Right lobe of liver (tissue), 6 donors: ENCODE measurements at places on chromosomes 3 and 15. TPM values are rescaled to one million over a fixed set of nuclear protein-coding genes. Genes with fewer than 3 reads are reported as not detected.

The ZSCAN29 gene
- 14.5 TPM for total RNA-seq

- H3K4me3 ChIP-seq, result no peak overlapping the region
- H3K27me3 ChIP-seq, result no peaks in the 10 kb centered on the region
- peak; percentile 73 for DNase-seq
Measured at GRCh38 chr15:74790080-74790916, 8.4 kb downstream of the CSK start.

GRCh38 chr3:23240171-23240785 is 37.2 kb downstream of the UBE2E2 start:
- peaks cover 9% of the 10 kb centered on the region for H3K4me1 ChIP-seq
- no peaks in the 10 kb centered on the region for H3K36me3 ChIP-seq
- no peak for DNase-seq
- H3K4me3 ChIP-seq, result no peak overlapping the region
- no peak overlapping the region for H3K27ac ChIP-seq
- no peaks in the 10 kb centered on the region for H3K27me3 ChIP-seq

- peaks cover 20% of the 10 kb centered on the region for H3K36me3 ChIP-seq
- H3K27me3 ChIP-seq, result no peaks in the 10 kb centered on the region
- no peak overlapping the region for H3K27ac ChIP-seq
- DNase-seq, result no peak
- no peak overlapping the region for H3K4me3 ChIP-seq
Measured at GRCh38 chr3:128620268-128620691, 30.3 kb downstream of the RPN1 start.

The GLDN gene
- total RNA-seq, result 0.42 TPM

The ARHGAP31 gene
- total RNA-seq, result 5.9 TPM

DNA sequence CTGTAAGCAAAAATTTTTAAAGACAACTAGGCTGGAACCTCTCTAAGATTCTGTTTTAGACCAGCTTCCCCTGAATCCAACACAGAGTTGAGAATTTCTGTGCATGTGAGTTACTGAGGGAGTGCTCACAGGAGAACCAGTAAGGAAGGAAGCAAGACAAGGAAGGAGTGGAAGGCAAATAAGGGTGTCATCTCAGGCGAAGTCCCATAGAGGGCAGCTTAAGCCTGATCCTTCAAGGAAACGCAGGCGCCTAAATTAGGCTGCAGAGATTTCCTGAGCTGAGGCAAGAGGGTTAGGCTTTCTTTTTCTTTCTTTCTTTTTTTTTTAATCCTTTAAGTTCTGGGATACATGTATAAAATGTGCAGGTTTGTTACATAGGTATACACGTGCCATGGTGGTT is 36.2 kb upstream of the COL6A6 start:
- H3K27ac ChIP-seq, result no peak overlapping the region
- H3K4me1 ChIP-seq, result no peaks in the 10 kb centered on the region
- H3K4me3 ChIP-seq, result no peak overlapping the region
- no peaks in the 10 kb centered on the region for H3K36me3 ChIP-seq
- no peaks in the 10 kb centered on the region for H3K27me3 ChIP-seq
- DNase-seq, result no peak

The SHQ1 gene
- 9.2 TPM for total RNA-seq

- no peaks in the 10 kb centered on the region for H3K36me3 ChIP-seq
- H3K4me3 ChIP-seq, result no peak overlapping the region
- H3K4me1 ChIP-seq, result no peaks in the 10 kb centered on the region
- no peak overlapping the region for H3K27ac ChIP-seq
- no peaks in the 10 kb centered on the region for H3K27me3 ChIP-seq
Measured at GRCh38 chr3:2568929-2569328, 470.3 kb downstream of the CNTN4 start.

- H3K4me1 ChIP-seq, result peaks cover 17% of the 10 kb centered on the region
- no peak overlapping the region for H3K4me3 ChIP-seq
- H3K27me3 ChIP-seq, result no peaks in the 10 kb centered on the region
- no peaks in the 10 kb centered on the region for H3K36me3 ChIP-seq
- DNase-seq, result no peak
- H3K27ac ChIP-seq, result no peak overlapping the region
Measured at GRCh38 chr3:100614941-100615340, 5.5 kb downstream of the ADGRG7 start.

DNA sequence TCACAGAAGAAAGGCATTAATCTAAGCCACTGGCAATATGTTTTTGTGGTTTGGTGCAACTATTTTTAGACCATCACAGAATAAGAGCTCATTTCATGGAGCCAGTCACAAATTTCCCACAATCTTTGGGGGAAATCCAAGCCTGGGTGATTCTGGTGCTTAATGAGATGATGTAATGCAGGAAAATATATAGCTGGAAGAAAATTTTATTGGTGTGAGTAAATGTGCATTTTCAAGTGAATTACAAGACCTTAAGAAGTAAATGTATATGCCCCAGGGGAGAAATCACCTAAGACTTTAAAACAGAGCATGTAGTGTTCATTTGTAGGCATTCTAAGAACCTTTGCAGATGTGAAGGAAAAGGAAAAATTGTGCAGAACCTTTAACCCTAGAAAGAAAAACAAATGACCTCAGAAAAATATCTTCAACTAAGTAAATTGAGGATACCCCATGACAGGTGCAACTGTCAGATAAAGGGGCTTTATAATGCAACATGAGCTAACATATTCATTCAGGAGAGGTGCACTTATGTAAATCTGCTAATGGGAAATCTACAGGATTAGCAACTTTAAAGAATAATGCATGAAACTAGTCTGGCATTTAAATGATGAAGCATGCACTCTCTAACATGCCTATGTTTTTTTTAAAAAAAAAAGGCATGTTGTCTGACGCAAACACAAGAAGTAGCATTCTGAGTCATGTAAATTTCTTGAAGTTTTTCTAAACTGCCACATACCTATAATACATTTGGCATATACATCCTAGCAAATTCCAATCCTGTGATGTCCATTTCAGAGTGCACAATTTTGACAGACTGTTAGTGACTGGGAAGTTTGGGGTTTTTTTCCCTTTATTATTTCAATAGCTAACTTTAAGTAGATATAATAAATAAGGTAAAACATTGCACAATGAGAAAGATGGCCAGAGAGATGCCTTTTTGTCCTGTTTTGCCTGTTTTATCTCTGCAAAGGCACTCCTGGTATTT is 105.1 kb downstream of the MEX3B start:
- no peaks in the 10 kb centered on the region for H3K27me3 ChIP-seq
- no peak overlapping the region for H3K27ac ChIP-seq
- no peak for DNase-seq
- no peaks in the 10 kb centered on the region for H3K36me3 ChIP-seq
- H3K4me3 ChIP-seq, result no peak overlapping the region

- no peak overlapping the region for H3K4me3 ChIP-seq
- H3K27ac ChIP-seq, result no peak overlapping the region
- no peaks in the 10 kb centered on the region for H3K4me1 ChIP-seq
- no peak for DNase-seq
- H3K36me3 ChIP-seq, result no peaks in the 10 kb centered on the region
Measured at GRCh38 chr15:80526556-80527340, 122.6 kb downstream of the ARNT2 start.

The LMOD3 gene
- 0.07 TPM for total RNA-seq

DNA sequence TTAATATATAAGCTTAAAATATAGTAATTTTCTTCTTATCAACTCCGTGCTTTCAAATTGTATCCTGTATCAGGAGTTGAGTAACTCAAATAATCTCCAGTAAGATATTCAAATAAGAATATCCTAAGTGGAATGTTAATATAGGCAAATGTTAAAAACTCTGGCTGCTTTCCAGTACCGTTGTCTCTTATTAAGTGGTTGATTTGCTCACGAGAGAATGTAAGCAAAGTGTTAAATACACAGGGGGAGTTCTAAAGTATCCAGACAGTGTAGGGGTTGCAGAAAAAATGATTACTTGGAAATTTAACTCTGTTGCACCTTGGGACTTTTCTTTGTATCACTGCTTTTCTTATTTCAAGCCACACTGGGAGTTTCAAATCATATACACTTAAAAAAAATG is 478.9 kb upstream of the TBL1XR1 start:
- no peaks in the 10 kb centered on the region for H3K36me3 ChIP-seq
- H3K4me1 ChIP-seq, result peaks cover 4% of the 10 kb centered on the region
- H3K27ac ChIP-seq, result no peak overlapping the region
- no peaks in the 10 kb centered on the region for H3K27me3 ChIP-seq
- DNase-seq, result no peak
- no peak overlapping the region for H3K4me3 ChIP-seq

- no peaks in the 10 kb centered on the region for H3K36me3 ChIP-seq
- H3K4me1 ChIP-seq, result no peaks in the 10 kb centered on the region
- H3K27me3 ChIP-seq, result no peaks in the 10 kb centered on the region
- H3K4me3 ChIP-seq, result no peak overlapping the region
- no peak overlapping the region for H3K27ac ChIP-seq
Measured at GRCh38 chr3:23114432-23114831, 88.7 kb upstream of the UBE2E2 start.

- DNase-seq, result no peak
- H3K4me1 ChIP-seq, result no peaks in the 10 kb centered on the region
- H3K27me3 ChIP-seq, result no peaks in the 10 kb centered on the region
- H3K36me3 ChIP-seq, result no peaks in the 10 kb centered on the region
- no peak overlapping the region for H3K27ac ChIP-seq
- H3K4me3 ChIP-seq, result no peak overlapping the region
Measured at GRCh38 chr15:33059184-33059583, 135.3 kb downstream of the FMN1 start.

- H3K4me3 ChIP-seq, result no peak overlapping the region
- no peak for DNase-seq
- no peaks in the 10 kb centered on the region for H3K27me3 ChIP-seq
- H3K36me3 ChIP-seq, result no peaks in the 10 kb centered on the region
- H3K4me1 ChIP-seq, result no peaks in the 10 kb centered on the region
Measured at GRCh38 chr3:38558864-38559263, 62.7 kb downstream of the EXOG start.

The FMN1 gene
- 5.7 TPM for total RNA-seq

GRCh38 chr15:31605467-31605931 is 278.9 kb downstream of the KLF13 start:
- no peak for DNase-seq
- no peaks in the 10 kb centered on the region for H3K4me1 ChIP-seq
- no peak overlapping the region for H3K27ac ChIP-seq
- H3K4me3 ChIP-seq, result no peak overlapping the region
- no peaks in the 10 kb centered on the region for H3K36me3 ChIP-seq

DNA sequence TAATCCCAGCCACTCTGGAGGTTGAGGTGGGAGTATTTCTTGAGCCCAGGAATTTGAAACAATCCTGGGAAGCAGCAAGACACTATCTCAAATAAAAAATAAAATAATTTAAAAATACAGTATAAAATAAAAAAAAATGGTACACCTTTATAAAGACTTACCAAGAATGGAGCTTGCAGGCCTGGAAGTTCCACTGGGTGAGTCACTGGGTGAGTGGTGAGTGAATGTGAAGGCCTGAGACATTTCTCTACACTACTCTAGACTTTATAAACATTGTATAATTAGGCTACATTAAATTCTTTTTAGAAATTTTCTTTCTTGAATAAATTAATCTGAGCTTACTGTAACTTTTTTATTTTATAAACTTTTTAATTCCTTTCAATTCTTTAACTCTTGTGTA is 609.1 kb upstream of the BCHE start:
- H3K27ac ChIP-seq, result no peak overlapping the region
- no peaks in the 10 kb centered on the region for H3K27me3 ChIP-seq
- no peak overlapping the region for H3K4me3 ChIP-seq
- no peaks in the 10 kb centered on the region for H3K36me3 ChIP-seq
- DNase-seq, result no peak

- H3K27ac ChIP-seq, result no peak overlapping the region
- no peaks in the 10 kb centered on the region for H3K4me1 ChIP-seq
- DNase-seq, result no peak
- no peaks in the 10 kb centered on the region for H3K27me3 ChIP-seq
- H3K36me3 ChIP-seq, result no peaks in the 10 kb centered on the region
Measured at GRCh38 chr3:134809427-134810051, 14.5 kb downstream of the EPHB1 start.

DNA sequence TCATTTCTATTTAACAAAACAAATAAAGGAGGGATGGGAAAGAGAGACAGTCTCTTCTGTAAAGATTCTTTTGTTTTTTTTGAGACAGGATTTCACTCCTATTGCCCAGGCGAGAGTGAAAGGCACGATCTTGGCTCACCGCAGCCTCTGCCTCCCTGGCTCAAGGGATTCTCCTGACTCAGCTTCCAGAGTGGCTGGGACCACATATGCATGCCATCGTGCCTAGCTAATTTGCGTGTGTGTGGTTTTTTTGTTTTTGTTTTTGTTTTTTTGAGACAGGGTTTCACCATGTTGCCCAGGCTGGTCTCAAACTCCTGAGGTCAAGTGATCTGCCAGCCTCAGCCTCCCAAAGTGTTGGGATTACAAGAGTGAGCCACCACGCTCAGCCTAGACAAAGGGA is 23.3 kb downstream of the STAG1 start:
- H3K4me1 ChIP-seq, result no peaks in the 10 kb centered on the region
- H3K4me3 ChIP-seq, result no peak overlapping the region
- DNase-seq, result no peak
- H3K36me3 ChIP-seq, result no peaks in the 10 kb centered on the region
- no peaks in the 10 kb centered on the region for H3K27me3 ChIP-seq

The SNTN gene
- not detected for total RNA-seq

- no peaks in the 10 kb centered on the region for H3K27me3 ChIP-seq
- no peak for DNase-seq
- H3K4me1 ChIP-seq, result no peaks in the 10 kb centered on the region
- no peak overlapping the region for H3K4me3 ChIP-seq
- H3K36me3 ChIP-seq, result no peaks in the 10 kb centered on the region
Measured at GRCh38 chr15:38010395-38010794, 76.0 kb downstream of the TMCO5A start.

The PEX11A gene
- total RNA-seq, result 6.9 TPM

DNA sequence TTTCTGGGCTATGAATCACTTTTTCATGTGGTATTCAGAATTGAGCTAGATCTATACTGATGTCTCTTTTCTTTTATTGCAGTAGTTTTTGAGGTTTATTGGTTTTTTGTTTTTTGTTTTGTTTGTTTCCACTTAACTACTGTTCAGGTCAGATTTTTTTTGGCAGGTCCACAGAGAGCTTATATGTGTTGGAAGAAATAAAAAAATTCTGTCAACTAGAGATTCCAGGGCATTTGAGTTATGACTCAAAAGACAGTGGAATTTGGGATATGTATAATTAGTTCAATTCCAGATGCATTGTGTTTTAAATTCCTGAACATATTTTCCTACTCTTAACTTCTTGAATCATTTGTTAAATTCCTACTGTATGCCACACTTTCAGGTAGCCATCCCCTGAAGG is 727.2 kb downstream of the SI start:
- H3K4me1 ChIP-seq, result no peaks in the 10 kb centered on the region
- no peaks in the 10 kb centered on the region for H3K36me3 ChIP-seq
- H3K27ac ChIP-seq, result no peak overlapping the region

The POLQ gene
- total RNA-seq, result 0.24 TPM

GRCh38 chr3:114557791-114558190 is 264.0 kb downstream of the TIGIT start:
- H3K36me3 ChIP-seq, result no peaks in the 10 kb centered on the region
- DNase-seq, result no peak
- H3K4me1 ChIP-seq, result no peaks in the 10 kb centered on the region
- H3K4me3 ChIP-seq, result no peak overlapping the region
- no peaks in the 10 kb centered on the region for H3K27me3 ChIP-seq

GRCh38 chr3:57078344-57078634 is 17.8 kb downstream of the SPATA12 start:
- H3K27ac ChIP-seq, result no peak overlapping the region
- no peaks in the 10 kb centered on the region for H3K36me3 ChIP-seq
- no peaks in the 10 kb centered on the region for H3K4me1 ChIP-seq
- DNase-seq, result no peak
- H3K27me3 ChIP-seq, result peaks cover 15% of the 10 kb centered on the region

GRCh38 chr15:89971592-89971997 is 29.5 kb upstream of the ZNF710 start:
- no peak overlapping the region for H3K4me3 ChIP-seq
- peak; percentile 65 for DNase-seq
- no peaks in the 10 kb centered on the region for H3K36me3 ChIP-seq

- no peak for DNase-seq
- H3K4me1 ChIP-seq, result no peaks in the 10 kb centered on the region
- no peak overlapping the region for H3K4me3 ChIP-seq
- no peaks in the 10 kb centered on the region for H3K36me3 ChIP-seq
- no peak overlapping the region for H3K27ac ChIP-seq
- H3K27me3 ChIP-seq, result no peaks in the 10 kb centered on the region
Measured at GRCh38 chr15:26391567-26392194, 381.2 kb downstream of the GABRB3 start.
